ENCODE measurements at places on chromosomes 1 and 21.

DNA sequence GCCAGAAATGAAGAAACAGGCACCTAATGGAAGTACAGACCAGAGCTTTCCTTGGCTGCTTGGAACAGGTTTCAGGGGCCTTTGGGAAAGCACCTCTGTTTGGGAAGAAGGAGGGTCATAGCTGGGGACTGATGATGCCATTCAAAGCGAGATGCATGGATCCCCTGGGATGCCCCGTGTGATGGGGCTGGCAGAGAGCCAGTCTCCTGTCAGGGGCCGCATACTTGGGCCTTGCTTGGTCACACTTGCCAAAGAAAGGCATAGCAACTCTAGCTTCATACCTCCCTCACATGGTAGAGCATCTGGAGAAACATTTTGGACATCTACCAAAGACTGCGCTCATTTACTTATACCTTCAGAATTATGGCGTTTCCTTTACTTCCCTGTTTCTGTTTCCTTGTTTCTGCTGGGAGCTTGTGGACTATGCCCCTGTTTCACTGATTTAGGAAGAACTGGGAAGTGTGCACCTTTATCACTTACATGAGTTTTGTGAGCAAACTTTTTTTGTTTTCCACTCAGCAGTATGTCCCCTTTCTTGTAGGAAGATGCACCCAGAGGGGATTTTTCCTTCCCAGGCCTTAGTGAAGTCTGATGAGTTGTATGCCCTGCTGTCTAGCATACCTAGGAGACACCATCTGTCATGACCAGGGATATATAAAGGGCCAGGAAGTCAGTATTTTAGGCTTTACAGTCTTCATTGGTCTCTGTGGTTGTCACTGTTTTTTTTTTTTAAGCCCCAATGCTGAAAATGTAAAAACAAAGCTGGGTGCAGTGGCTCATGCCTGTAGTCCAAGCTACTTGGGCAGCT is 19.8 kb upstream of the ST3GAL3 start:
- DNase-seq, result no peak

DNA sequence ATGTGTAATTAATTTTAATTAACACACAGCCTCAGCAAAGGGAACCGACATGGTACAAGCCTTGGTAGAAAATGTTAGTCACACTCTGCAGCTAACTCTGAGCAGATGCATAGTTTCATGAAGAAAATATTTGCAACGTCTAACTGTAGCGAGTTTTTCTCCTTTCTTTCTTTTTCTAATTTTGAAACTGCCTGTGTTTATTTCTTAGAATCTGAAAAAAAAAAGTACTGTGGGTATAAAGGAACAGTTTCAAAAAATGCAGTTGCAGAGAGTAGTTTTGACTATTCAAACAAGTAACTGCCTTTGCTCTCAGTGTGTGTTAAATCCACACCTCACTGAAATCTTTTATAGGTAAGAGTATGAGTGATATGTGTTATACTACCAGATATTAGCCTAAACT is 149.9 kb upstream of the C1orf105 start:
- DNase-seq, result no peak

GRCh38 chr21:44487831-44488230 is 32.5 kb downstream of the LRRC3 start:
- peak; percentile 86 for DNase-seq

DNA sequence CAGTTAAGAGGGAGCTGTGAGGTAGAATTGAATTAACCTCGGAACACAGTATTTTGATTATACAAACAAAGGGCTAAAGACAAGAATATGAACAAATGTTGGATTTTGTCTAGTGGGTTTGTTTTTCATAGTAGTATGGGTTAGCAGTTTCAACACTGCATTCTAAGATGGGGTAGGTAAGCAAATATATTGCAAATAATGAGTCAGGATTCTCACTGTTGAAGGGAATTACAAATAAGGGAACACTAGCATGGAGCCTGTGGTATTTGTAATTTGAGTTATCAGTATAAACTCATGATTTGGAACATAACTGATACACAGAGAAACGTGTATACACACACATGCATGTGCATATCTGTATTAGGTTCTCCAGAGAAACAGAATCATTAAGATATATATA is 44.5 kb downstream of the CD55 start:
- DNase-seq, result no peak

All from H7 (cell line).